Retinal pigment epithelial cell (primary cell): ENCODE measurements at places on chromosomes 4 and X.

DNA sequence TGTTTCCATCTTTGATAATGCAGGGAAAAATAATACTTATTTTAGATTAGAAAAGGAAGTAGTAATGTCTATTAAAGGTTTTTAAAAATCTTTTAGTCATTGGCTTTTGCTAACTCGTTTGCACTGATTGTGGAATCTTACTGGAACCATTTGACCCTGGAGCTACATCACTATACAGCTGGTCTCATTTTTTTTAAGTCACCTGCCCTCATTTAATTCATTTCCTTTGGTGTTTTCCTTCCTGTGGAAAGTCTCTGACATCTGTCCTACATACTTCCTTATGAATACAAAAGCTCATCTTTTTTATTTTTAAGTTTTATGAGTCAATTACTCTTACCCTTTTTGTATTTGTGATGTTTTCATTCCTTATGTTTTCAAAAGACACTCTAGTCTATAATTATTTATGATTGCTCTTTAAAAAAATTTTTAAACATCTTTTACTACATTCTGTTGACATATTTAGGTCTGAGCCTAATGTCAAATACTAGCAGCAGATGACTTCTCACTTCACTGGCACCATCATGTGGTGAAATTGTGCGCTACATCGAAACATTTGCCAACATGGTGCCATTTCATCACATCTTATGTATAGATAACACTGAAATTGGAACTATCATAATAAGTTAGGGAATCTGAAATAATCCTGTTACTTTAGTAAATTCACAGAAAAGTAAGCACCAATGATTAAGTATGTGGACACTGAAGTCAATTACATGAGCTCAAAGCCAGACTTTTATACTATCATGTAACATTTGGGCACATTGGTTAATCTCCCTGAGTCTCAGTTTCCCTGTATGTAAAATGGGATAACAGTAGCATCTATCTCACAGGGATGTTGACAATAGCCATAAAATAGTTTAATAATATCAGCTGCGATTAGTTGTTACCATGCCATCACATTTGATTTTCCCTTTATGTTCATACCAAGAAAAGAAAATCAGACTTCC lies 9.4 kb upstream of the MMAA start:
- no peak for DNase-seq

- DNase-seq: no peak
Measured at GRCh38 chr4:149845743-149846142, 30.1 kb upstream of the IQCM start.

DNA sequence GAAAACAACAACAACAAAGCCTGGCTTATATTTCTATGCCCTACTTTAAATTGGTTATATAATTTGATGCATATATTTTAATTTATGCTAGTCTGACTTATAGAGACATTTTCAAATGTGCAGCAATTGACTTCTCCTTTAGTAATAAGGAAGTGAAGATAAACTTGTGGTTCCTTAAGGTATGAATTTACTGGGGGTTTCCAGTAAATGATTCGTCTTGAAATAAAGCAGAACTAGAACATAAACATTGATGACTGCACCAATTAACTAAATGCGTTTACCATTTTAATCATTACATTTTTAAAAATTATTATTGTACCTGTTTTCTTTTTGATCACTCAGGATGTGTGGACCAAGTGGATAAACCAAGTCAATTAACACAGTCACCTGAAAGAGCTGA lies 99.6 kb upstream of the CCSER1 start:
- no peak for DNase-seq

GRCh38 chr4:19074036-19074435 lies 1052.5 kb upstream of the LCORL start:
- DNase-seq: no peak

- DNase-seq: no peak
Measured at GRCh38 chr4:41559940-41560516, 22.1 kb downstream of the LIMCH1 start.

GRCh38 chr4:135015771-135016170 lies 814.2 kb upstream of the PABPC4L start:
- DNase-seq: no peak

GRCh38 chr4:32133734-32134133 lies 1413.6 kb downstream of the PCDH7 start:
- DNase-seq: no peak

GRCh38 chr4:93814722-93815121 lies 13.8 kb upstream of the ATOH1 start:
- DNase-seq: no peak

GRCh38 chr4:159160242-159160641 lies 57.4 kb downstream of the RAPGEF2 start:
- no peak for DNase-seq
